ENCODE measurements at places on chromosomes 2 and 18.
A peak's percentile ranks its signal among the peaks of the same experiment; 100 is the strongest.

GRCh38 chr18:36203360-36203895 lies 16.1 kb downstream of the MOCOS start:
- no peak for DNase-seq

- no peak for DNase-seq
Observed at GRCh38 chr2:23397478-23397877, 12.5 kb downstream of the KLHL29 start.

GRCh38 chr2:223093436-223094241 lies 41.6 kb downstream of the KCNE4 start:
- DNase-seq: no peak

GRCh38 chr2:173126819-173127218 lies 51.2 kb downstream of the MAP3K20 start:
- no peak for DNase-seq

DNA sequence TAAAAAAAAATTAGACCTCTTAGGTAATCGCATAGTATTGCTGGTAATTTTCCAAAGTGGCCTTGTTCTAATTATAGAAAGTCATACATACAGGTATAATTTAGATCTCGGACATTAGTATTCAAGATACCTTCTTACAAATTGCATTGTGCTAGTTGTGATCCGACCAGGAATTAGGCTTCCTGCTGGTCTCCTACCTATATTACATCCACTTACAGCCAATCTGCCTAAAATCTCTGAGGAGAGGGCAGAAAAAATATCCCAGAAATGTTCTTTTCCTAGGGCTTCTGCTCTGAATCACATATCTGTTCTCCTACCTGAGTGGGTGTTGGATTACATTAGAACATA lies 314.7 kb upstream of the GULP1 start:
- no peak for DNase-seq

DNA sequence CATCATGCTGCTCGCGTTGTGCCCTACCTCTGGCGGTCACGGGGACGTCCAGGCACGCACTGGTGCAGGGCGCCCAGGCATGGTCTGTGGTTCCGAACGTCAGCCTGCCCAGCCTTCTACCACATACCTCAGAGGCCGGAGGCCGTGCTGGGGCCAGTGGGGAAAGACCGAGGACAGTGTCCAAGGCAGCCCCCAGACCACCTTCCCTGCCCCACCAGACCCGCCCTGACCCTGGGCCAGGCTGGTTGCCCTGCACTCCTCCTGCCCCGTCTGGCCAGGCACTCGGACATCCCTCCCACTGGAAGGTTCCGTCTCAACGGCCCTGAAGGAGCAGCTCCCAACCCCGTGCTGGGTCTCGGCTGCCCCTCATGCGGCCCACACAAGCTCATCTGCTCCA lies 32.8 kb downstream of the SLC66A2 start:
- no peak for DNase-seq

- DNase-seq: peak; percentile 49
Observed at GRCh38 chr2:152449578-152449977, 114.6 kb downstream of the FMNL2 start.

- no peak for DNase-seq
Observed at GRCh38 chr2:148979164-148979918, 59.2 kb upstream of the LYPD6B start.

GRCh38 chr2:207505171-207505570 lies 24.6 kb upstream of the CREB1 start:
- no peak for DNase-seq

- no peak for DNase-seq
Observed at GRCh38 chr2:161425728-161426454, 9.8 kb downstream of the TBR1 start.

GRCh38 chr18:58195278-58195765 lies 151.3 kb downstream of the NEDD4L start:
- DNase-seq: peak; percentile 90

GRCh38 chr2:162025121-162025911 lies 48.7 kb downstream of the DPP4 start:
- no peak for DNase-seq

- DNase-seq: no peak
Observed at GRCh38 chr2:162298669-162299335, 19.7 kb downstream of the IFIH1 start.

DNA sequence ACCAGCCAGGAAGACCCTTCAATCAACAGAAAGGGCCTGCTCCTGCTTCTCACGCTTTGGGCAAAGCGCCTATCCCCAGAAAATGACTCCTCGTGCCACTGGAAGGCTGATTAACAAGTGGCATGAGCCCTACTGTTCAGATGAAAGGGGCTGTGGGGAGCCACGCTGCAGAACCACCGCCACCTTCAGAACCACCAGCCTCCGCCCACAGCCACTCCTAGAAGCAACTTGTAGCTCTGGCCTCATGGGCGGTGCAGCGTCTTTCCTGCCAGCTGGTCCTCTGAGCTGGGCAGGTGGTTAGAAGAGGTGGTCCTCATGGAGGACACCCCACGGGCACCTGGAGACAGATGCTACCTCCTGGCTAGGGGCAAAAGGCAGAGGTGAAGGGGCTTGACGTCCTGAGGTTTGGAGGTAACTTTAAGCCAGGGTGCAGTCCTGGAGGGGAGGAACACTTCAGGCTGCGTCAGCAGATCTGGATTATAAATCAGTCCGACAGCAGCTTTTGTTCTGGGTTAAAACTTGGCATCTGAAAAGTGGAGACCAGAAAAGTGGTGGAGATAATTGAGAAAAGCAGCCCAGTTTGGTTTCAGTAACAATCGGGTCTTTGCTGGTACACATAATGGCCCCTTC lies 861 bp upstream of the SEMA4C start:
- DNase-seq: peak; percentile 76

DNA sequence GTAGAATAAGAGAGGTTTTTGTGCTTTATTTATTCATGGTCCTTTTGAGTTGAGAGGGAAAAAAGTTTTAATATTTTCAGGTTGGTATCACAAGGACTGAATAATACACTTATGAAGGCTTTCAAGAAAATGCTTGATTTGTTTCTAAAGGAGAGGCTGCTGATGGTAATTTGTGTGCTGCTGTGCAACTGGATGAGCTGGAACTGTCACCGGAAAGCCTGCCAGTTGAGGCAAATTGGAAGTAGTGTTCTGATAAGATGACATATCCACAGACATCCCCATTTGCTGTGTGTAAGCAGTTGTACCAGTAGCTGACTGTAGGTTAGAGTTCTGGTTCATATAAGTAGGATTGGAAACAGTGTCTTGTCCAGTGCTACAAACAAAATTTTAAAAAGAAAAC lies 21.6 kb upstream of the CACNB4 start:
- no peak for DNase-seq

DNA sequence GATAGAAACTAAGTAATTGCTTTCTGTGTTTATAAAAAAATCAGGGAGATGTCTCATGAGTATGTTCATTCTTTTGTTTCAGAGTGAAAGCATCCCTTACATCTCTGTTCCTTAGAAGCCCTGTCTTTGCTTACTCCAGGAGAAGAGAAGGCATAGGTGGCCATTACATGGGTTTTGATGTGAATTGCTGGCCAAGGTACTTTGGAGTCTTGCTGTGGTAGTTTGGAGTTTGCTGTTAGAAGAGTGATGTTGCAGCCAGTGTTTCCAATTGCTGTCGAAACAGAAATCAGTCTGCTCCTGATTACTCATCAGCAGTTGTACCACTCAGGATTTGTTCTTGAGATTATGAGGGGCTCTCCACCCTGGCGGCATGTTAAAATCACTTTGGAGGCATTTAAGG lies 97.8 kb upstream of the KLHL14 start:
- DNase-seq: no peak

DNA sequence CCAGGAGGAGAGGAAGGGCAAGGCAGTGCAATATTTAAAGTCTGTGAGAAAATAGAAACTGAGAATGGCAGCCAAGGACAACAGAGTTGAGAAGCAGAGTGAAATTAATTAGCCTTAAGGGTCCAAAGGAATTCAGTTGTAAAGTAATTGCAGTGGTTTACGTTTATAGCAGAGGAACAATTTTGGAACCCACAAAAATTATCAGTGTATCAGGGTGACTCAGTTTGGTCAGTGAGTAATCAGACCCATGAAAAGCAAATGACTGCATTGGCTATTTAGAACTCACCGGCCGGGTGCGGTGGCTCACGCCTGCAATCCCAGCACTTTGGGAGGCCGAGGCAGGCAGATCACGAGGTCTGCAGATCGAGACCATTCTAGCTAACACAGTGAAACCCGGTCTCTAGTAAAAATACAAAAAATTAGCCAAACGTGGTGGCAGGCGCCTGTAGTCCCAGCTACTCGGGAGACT lies 245.8 kb upstream of the SLC39A10 start:
- no peak for DNase-seq

DNA sequence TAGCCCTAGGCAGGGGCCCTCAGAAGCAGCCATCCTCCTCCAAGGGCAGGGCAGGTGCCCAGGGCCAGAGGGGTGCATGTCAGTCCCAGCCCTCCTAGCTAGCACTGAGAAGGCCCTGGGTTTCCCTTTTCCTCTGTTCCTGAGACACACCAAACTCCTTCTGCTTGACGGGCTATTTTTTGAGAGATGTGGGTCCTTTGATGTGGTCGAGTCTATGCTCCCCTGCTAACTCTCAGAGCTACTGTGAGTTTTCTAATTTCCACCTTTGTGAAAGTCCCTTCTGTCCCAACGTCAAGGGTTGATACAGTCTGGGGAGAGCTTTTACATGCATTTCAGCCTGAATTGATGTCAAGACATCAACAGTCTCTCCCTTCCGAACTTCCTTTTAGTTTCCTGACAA lies 51.4 kb downstream of the TRPM8 start:
- DNase-seq: no peak

DNA sequence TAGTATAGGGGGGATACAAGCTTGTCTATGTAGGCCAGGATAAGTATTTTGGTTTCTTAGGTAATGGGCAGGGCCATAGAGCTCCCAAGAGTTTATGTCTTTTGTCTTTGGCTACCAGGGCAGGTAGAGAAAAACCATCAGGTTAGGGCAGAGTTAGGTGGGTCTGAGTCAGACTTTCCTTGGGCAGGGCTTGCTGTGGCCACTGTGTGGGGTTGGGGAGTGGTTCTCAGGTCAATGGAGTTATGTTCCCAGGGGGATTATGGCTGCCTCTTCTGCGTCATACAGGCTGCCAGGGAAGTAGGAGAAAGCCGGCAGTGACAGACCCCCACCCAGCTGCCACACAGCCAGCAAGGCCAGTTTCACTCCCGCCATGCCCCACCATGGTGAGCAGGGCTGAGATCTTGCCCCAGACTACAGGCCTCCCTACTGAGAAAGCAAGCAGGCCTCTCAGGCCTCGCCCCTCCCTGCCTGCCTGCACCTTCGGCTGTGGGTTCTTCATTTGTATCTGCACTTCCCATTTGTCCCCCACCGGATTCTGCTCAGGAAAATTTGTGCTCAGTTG lies 55.5 kb downstream of the RPIA start:
- DNase-seq: no peak

- DNase-seq: no peak
Observed at GRCh38 chr2:110865188-110865587, 132.8 kb downstream of the ACOXL start.

DNA sequence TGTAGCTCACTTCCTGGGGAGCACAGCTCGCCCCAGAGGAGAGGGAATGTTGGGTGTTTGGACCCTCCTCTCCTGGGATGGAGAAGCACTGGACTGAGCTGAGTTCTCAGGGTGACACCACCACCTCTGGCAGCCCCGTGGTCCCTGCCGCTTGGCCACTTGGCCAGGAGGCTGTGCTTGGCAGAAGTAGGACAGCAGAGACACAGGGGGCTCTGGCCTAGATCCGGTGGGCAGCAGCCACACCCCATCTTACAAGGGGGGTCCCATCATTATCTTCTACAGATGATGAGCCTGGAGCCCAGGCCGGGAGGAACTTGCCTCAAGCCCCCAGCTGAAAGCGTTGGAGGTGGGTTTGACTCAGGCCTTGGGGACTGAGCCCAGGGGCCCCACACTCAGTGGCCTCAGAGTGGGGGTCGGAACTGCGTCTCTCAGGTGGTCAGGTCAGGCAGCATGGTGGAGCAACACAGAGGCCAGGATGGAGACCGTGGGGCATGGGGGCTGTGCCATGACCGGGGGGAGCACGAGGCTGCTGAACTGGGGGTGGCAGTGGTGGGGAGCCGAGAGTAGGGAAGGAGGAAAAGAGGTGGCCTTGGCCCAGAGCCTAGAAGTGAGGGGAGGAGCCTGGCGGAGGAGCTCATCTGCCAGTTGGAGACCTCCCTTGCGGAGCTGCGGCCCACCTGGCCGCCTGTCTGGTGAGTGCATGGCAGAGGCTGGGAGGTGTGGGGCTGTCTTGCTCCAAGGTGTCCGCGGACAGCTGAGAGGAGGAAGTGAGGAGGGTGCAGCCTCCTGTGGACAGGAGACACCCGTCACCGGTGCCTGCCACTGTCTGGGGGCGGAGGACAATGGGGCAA lies 63.6 kb upstream of the HDAC4 start:
- no peak for DNase-seq

- no peak for DNase-seq
Observed at GRCh38 chr2:223487214-223487846, 114.8 kb downstream of the SCG2 start.

DNA sequence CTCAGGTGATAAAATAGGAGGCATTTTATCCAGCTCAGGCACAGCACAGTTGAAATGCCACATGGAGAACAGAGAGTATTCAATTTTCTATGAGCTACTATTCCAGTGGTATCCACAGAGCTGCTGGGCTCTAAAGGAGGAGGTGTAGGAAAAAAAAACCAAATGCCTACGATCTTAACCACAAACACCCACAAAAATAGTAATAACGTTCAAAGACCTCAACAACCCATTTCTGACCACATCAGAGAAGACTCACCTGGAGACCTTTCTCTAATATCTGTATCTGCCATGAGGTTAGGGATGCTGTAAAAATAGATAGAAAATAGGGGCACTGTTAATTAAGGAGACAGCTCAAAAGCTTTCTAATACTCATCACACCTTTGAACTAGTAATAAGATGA lies 294.6 kb upstream of the PARD3B start:
- no peak for DNase-seq

GRCh38 chr2:150019063-150019462 lies 431.5 kb upstream of the MMADHC start:
- DNase-seq: no peak

DNA sequence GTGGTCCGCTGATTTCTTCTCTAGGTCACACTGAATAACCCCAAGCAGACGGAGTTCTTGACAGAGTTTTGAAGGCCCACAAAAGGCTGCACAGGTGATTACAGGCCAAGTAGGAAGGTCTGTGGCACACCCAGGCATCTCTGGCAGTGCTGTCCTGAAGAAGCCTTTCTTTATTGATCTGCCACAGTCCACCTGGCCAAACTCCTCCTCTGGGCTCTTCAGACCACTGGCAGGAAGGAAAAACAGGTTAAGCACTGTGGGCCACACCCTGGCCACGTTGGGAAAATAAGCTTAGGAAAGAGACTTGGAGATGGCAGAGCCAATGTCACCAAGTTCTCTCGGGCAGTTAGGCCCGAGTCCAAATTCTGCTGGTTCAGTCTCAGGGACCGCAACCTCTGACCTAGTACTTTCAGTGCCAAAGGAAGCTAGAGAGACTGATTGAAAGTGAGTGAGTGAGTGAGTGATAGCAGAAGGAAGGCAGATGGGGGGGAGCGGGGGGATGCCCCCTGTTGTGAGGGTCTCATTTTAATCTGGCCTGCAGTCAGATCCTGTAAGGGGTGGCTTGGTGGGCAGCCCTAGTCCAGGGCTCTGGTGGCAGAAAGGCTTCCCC lies 102.9 kb downstream of the TGFA start:
- no peak for DNase-seq
